ENCODE measurements at places on chromosomes 2 and 18.
A peak's percentile ranks its signal among the peaks of the same experiment; 100 is the strongest.

- DNase-seq, result no peak
Measured at GRCh38 chr2:37570773-37571586, 100.5 kb downstream of the CDC42EP3 start.

GRCh38 chr2:72037261-72037666 is 110.4 kb downstream of the CYP26B1 start:
- no peak for DNase-seq

GRCh38 chr2:60412620-60413019 is 140.8 kb downstream of the BCL11A start:
- DNase-seq, result no peak

GRCh38 chr2:207869784-207870778 is 100.4 kb upstream of the FZD5 start:
- DNase-seq, result peak; percentile 18

DNA sequence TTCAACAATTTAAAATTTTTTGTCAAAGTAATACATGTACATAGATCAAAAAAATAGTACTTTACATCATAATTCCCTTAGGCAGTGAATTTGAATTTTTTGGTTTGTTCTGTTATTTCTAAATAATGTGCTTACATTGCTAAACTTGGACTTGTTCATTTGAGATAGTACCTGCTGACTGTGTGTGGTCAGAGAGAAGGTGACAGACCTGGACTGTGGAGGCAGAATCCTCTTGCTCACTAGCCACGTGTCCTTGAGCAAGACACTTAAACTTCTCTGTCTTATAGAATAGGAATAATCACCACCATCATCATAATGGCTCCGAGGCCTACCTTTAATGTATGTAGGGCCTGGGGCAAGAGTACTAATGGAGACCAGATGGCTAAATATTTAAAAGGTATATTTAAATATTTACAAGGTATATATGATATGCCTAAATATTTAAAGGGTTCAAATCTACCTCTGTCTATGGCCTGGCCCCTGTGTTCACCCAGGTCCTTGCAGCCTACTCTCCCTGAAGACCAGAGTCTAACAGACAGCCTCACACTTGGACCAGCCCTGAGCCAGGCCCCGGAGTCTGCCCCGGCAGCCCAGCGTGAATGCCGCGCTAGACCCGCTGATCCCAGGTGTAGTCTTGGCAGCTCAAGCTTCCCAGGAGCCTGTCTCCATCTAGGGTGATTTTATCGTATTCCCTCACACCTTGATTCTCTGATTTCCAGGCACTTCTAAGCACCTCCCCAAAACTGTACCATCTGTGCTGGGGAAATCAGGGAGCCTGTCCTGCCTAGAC is 33.5 kb downstream of the ZNF532 start:
- DNase-seq, result no peak

- DNase-seq, result no peak
Measured at GRCh38 chr2:240514631-240515030, 43.2 kb downstream of the ANKMY1 start.

Measured in GM18507 (cell line).